Renal pelvis (tissue), 12 donors: ENCODE measurements at places on chromosomes 4 and X. TPM values are rescaled to one million over a fixed set of nuclear protein-coding genes. Genes with fewer than 3 reads are reported as not detected.

DNA sequence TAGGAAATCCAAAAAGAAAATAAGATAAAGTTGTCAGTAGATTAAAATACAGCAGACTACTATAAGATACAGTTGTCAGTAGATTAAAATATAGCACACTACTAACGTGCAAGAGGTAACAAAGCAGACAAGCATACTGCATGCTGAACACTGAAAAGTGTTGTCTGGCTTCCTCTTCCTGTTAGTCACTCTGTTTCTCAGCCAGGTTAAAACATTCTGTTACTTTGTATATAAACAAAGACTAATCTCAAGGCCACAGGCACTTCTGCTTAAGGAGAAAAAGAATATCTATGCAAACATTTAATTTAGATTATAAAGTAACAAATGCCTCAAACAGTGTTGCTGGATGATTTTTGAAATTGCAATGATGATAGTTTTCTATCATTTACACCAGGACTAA, 41.0 kb upstream of the SCD5 start:
- no peak for DNase-seq

DNA sequence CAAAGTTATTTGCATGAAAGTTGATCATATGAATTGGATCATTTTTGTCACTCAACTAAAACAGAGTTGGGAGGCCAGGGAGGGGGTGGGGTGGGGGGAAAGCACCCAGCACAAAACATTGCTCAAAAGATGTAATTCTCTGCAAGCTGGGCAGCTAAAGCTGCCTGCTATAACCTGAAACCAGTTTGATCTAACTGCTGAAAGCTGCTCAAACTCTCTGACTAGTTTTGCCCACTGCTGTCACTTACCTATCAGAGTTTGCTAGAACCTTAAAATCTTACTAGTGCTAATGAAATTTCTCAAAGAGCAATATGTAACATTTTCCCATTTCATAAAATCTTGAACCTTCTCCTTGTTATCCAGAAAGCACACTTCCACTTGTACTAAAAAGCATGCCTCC, 10.4 kb downstream of the CXCL8 start:
- no peak for DNase-seq

- DNase-seq = no peak
Measured at GRCh38 chr4:172996571-172997216, 171.9 kb upstream of the GALNT7 start.

Gene TLR1
- polyA plus RNA-seq = 4.7 TPM

- no peak for DNase-seq
Measured at GRCh38 chr4:137611998-137612700, 79.9 kb upstream of the PCDH18 start.

DNA sequence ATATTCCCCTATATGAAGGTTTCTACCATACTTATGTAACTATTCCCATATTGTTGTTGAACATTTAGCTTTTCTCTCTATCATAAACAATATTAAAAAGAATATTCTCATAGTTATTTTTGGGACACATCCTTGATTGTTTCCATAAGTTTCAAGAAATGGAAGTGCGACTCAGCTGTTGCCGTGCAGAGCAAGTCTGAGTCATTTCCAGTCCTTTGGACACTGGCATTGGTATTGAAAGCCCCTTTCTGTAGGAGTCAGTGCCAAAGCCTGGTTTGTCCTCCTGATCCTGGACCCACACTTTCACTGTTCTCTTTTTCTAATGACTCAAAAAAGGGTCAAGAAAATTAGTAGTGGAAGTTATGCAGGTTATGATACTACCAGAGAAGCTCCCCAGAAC, 108.3 kb upstream of the DIAPH2 start:
- no peak for DNase-seq

GRCh38 chr4:71304289-71304850, 34.5 kb upstream of the SLC4A4 start:
- DNase-seq = no peak

DNA sequence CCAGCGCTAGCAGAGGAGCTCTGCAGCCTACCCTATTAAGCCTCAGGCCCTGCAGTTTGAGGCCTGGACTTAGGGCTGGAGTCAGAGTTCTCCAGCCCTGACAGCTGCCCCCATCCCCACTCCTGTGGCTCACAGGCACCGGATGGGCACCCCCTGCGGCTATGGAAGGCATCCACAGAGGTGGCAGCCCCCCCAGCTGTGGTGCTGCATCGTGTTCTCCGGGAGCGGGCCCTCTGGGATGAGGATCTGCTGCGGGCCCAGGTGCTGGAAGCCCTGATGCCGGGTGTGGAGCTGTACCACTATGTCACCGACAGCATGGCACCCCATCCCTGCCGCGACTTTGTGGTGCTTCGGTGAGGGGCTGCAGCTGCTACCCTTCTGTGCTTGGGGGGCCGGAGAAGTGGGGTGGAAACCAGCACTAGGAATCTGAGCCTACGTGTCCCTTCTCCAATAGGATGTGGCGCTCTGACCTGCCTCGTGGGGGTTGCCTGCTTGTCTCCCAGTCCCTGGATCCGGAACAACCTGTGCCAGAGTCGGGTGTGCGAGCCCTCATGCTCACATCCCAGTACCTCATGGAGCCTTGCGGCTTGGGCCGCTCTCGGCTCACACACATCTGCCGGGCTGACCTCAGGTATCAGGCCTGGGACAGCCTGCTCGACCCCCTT, 76.2 kb downstream of the STARD8 start:
- no peak for DNase-seq

DNA sequence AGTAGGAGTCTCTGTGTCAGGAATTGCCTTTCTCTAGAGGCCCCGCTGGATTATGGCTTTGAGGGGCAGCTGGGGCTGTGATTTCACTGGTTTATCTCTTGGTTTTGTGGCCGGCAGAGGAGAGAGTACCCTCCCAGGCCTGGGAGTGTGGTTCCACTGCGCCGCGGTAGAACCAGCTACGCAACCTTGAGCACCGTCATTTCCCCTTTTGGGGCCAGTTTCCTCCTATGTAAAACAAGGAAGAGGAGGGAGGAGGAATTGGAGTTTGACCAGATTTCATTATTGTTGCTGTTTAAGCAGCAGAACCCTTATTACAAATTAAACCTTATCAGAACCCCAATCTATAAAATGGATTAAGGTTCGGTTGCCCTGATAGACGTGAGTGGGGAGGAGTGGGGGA, 4.4 kb downstream of the SOX3 start:
- no peak for DNase-seq

DNA sequence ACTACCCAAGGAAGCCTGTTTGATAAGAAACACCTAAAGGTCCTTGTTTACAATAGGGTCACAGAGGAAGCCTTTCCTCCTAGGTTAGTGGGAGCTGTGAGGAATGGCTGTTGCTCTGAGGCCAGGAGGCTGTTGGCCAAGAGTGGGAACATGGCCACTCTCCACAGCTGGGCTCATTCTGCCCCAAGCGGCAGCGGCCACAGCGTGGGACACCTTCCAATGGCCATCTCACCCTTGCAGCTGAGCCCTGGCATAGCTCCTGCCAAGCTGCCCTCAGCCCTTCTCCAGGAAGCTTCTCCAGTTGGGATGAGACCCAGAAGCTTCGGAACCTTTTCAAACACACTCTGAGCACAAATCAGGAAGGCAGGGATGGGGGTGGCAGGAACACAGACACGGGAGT, 111.8 kb upstream of the MAP3K15 start:
- no peak for DNase-seq

DNA sequence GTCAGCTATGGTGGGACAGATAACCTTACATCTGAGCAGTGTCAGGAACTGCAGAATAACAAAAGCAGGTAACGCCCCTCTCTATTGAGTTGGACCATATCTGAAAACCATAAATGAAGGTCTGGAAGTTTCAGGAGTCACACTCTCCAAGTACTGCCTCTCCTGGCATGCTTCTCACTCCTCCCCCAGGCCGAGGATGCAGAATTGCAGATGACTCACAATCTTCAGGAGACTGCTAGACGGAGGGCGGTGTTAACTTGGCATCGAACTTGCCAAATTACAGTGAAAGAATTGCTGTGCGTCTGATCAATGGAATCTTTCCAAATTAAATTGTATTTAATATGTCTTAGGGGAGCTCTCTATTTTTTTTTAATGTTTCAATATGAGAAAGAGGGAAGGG, 67.1 kb upstream of the TRIM2 start:
- DNase-seq = no peak

Gene STAG2
- 123 TPM for polyA plus RNA-seq

Gene ARHGAP36
- 0.47 TPM for polyA plus RNA-seq

Gene SYTL5
- 2.3 TPM for polyA plus RNA-seq

Gene PPAT
- polyA plus RNA-seq = 25.9 TPM

Gene RBM46
- 0.06 TPM for polyA plus RNA-seq

DNA sequence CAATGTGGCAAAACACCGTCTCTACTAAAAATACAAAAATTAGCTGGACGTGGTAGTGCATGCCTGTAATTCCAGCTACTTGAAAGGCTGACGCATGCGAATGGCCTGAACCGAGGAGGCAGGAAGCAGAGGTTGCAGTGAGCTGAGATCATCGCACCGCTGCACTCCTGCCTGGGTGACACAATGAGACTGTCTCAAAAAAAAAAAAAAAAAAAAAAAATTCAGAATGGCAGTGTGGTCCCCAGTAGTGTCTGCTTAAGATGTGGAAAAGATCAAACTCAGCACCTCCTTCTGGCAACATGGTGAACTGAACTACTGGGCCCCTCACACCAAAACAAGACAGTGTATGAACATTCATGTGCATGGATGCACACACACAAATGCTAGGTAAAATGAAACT, 32.2 kb downstream of the SMS start:
- no peak for DNase-seq

DNA sequence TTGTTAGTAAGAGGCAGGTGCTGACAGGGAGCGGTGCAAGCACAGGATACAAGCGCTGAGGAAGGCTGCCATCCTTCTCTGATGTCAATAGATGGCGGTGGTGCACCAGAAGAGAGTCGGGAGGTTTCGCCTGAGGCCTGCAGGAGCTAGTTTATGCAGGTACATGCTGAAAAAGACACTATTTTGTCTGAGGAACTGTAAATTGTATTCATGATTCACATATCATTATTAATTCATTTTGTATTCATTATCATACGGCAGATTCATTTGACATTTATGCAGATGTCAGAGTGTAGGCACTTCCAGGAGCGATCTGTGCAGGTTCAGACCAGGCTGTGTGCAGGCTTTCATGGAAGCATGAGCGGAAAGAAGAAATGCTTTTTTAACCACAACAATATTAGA, 824.0 kb downstream of the STIM2 start:
- DNase-seq = peak; percentile 50

- DNase-seq = no peak
Measured at GRCh38 chr4:118730683-118731082, 45.5 kb downstream of the METTL14 start.

DNA sequence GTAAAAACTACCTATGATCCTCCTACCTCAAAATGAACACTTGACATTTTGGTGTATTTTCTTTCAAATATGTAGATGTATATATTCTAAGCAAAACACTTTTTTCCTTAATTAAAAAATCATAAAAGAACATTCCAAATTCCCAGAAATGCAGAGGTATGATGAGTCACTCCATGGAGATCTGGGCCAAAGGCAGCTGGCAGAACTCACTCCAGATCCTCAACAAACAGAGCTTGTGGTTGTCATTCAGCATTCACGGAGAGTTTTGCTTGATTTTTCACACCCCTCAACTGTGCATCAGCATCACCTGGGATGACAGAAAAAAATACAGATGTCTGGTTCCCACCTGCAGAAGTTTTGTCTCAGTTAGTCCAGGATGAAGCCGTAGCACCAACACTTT, 144.6 kb downstream of the KIT start:
- DNase-seq = no peak

DNA sequence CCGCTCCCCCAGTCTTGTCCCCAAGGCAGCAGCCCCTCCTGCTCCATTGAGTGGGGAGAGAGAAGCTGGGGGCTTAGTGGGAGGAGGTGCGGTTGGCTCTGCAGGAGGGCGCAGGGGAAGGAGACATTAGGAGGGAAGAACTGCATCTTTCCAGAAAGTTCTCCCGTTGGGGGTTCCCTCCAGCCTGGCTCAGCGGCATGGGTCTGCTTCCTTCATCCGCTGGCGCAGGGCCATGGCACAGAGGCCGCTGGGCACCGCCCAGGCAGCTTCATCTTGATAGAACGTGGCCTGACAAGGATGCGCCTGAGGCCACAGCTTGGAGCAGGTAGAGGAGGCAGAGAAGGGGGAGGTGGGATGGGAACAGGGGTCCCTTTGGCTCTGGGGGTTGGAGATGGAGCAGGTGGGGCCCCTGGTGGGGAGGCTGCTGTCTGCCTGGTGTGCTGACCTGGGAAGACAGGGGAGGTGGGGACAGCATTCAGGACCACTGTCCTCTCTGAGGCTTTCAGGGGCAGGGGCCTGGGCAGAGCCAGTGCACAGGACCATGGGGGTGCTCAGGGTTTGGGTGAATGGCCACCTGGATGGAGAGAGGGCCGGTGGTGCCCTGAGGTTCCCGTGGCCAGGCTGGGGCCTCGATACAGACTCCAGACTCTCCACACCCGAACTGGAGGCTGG, 12.1 kb downstream of the DOK7 start:
- DNase-seq = no peak

- no peak for DNase-seq
Measured at GRCh38 chrX:112774142-112774541, 66.5 kb downstream of the AMOT start.

DNA sequence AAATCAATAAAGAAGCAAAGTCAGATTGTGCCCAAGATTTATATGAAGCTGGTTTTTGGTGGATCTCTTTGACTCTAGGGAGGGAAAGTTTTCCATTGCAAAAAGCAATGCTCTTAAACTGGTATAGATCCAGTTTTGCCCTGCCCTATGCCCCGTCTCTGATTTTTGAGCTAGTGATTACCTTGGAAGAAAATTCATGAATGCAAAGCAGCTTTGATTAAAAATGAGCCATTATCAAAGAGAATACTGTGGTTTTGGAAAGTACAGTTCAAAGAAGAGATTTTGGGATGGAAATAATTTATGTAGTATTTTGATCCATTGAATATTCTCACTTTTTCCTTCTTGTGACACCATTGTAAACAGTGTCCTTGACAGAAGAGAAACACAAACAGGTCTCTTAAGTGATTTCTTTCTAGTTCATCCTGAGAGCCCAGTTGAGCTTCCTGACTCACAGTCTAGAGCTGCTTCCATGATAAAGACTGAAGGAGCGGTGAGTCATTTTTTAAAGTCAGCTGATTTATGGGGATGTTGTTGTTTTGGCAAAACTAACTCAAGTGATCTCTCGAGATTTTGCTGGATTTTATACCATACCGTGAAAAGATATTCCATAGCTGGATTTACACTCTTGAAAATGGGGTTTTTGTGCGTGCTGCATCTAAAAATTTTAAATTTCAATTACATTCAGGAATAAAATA, 76.7 kb downstream of the AFF1 start:
- no peak for DNase-seq

DNA sequence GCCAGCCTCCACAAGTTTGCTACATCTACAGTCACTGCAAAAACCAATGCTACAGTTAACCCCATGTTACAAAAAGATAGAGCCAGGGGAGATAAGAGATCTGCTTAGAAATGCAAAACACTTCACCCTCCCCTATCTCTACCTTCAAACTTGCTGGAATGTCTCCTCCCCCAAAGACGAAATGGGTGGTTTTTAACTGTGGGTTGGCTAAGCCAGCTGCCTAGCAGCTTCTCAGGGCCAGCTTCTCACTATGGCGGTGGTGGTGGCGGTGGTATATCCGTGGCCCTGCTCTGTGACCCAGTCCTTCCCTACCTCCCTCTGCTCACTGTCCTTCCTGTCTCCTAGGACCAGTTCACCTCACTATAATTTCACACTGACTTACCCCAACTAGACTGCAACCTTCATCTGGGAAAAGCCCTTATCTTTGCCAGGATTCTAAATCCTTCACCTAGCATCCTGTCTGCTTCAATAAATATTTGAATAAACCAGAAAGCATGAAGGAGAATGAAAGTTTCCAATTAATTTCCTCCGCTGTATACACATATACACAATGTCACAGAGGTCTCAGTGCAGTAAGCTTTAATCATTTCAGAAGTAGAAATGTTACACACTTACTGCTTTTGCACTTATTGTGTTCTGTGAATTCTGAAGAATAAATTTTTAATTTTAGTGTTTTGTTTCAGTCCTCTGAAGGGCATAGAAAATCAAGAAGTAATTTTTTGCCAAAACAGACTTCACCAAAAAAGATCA, 46.3 kb downstream of the SH3KBP1 start:
- no peak for DNase-seq
